ENCODE measurements at places on chromosomes 6 and 20.

DNA sequence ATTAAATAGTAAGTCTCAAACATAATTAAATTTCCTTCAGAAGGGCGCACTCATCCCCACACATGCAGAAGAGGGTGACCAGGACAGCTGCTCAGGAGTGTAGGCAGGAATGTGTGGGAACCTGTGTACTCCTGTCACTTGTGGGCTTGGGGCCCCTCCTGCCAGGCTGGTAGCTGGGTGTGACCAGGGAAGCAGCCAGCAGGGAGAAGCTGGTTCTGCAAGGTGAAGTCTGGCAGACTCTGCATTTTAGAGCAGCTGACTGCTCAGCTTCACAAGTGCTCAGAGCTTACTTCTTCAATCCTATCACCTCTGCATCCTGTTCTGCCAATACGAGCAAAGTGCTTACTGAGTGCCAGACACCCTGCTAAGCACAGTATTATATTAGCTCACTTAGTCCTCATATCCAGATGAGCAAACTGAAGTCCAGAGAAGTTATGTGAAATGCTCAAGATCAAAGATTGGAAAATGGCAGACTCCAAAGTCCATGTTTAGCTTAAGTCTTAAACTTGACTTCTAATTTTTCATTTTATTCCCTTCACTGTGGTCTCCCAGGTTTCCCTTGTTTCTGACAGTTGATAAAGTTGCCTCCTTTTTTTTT lies 27.9 kb downstream of the ELMO2 start:
- DNase-seq: no peak

GRCh38 chr20:47934761-47935160 lies 149.5 kb upstream of the SULF2 start:
- no peak for DNase-seq

- no peak for DNase-seq
These were observed 59.6 kb upstream of the ESR1 start for GRCh38 chr6:151747896-151748295.

DNA sequence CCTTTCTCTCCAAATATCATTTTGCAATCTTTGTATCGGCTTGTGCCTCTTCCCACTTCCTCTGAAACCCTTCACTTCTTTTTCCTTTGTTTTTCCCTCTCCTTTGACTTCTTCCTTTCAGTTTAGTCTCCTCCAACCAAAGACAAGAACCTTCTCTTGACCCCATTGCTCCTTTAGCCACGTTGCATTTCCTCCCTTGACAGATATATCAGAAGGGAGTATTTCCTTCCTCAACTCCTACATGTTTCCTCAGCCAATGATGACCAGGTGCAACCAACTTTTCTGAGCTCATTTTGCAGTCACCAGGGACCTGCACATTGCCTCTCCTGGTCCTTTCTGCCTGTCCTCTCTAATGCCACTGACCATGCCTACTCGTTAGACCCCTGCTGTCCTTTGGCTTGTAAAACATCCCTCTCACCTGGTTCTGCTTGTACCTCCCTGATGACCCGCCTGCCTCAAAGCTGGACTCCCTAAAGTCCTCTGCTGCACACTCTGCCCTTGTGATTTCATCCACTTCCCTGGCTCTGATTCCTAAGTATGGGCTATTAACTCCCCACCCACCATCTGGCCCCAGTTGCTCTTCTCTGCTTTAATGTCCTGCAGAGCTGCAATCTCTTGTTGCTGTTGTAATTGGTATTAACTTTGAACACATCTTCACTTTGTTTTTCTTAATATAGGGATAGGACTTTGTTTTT lies 27.4 kb downstream of the SLC22A16 start:
- DNase-seq: no peak

- DNase-seq: no peak
These were observed 213.3 kb downstream of the AKAP7 start for GRCh38 chr6:131348572-131348971.

DNA sequence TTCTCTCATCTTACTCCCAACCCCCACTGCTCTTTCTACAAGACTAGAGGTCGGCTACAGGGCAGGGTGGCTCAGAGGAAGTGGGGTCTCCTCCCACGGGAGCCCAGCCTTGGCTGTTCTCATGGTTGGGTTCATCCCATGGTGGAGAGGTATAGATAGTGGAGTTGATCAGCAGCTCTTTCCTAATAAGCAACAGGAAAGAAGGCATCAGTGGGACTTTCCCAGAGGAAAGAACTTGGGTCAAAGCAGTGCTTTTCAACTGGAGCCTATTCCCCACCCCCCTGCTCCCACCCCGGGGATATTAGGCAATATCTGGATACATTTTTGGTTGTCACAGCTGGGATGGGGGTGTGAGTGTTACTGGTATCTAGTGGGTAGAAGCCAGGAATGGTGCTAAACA lies 200.9 kb downstream of the NFATC2 start:
- peak; percentile 37 for DNase-seq

- no peak for DNase-seq
These were observed 703.4 kb downstream of the EPHA7 start for GRCh38 chr6:92715991-92716390.

DNA sequence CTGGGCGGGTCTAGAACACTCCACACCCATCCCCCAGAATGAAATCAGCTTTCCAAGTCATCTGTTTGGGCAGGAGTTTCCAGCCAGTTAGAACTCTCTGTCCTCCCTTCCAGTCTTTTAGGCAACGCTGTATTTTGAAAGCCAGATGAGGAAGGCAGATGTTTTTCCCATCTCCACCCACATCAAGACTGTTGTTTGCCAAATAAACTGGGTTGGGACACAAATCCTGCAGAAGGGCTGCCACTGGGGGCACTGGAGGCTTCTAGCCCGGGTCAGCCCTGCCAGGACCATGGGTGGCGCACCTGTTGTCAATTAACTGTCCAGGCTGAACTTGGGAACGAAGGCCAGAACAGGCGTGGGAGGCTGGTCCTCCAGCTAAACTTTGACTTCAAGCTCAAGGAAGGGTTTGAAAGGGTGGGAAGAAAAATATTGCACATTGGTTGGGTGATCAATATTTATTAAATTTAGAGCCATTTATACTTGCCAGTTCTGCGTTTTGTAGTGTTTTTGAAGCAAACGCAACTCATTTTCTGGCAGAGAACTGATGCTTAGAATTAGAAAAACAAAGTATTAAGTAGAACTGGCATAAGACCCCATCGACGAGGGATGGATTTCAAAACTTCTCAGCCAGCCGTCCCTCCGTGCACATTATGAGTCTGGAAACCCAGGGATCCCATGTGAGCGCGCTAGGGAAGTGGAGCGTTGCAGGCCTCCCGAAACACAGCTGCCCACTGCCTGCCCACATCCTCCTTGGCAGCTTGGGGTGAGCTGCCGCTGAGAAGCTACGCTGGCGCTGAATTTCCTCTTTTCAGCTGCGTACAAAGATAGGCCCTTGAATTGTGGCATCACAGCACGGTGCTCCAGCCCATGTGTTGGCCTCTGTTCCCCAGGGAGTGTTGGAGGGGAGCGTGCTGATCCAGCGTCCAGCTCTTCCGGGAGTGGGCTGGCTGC lies 297.4 kb downstream of the QKI start:
- peak; percentile 93 for DNase-seq

- DNase-seq: peak; percentile 78
These were observed 695 bp upstream of the TGIF2 start for GRCh38 chr20:36572701-36573102.

DNA sequence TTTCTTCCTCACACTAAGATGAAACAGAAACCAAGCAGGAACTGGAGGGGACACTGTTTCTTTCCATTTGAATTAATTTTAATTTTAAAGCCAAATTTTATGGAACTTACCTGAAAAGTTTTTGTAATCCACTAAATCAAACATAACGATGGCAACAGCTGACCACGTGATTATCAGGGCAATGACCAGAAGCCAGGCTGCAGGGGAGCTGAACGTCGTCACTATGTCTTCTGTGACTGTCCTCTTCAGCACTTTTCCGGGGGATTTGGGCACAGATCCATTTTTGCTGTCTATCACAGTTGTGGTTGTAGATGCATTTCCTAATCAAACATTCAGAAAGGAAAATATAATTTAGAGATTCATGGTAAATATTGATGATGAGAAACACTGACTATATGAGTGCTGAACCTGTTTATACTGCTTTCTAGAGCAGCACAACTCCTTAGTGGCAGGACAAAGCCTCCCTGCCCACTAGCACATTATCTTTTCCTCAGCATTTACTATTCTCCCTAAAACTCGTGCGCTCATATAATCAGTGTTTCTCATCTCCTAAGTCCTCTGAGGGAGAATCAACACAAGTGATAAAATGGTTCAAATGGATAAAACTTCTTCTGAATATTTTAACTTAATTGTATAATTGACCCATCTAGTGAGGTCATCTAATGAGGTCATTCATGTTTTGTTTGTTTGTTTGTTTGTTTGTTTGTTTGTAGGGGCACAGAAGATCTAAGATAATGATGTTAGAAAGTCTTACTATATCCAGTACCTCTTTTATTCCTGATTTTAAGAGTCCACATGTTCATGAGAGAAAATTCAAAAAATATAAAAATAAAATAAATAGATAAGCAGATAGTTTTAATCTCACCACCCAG lies 65.7 kb downstream of the TRDN start:
- DNase-seq: no peak

DNA sequence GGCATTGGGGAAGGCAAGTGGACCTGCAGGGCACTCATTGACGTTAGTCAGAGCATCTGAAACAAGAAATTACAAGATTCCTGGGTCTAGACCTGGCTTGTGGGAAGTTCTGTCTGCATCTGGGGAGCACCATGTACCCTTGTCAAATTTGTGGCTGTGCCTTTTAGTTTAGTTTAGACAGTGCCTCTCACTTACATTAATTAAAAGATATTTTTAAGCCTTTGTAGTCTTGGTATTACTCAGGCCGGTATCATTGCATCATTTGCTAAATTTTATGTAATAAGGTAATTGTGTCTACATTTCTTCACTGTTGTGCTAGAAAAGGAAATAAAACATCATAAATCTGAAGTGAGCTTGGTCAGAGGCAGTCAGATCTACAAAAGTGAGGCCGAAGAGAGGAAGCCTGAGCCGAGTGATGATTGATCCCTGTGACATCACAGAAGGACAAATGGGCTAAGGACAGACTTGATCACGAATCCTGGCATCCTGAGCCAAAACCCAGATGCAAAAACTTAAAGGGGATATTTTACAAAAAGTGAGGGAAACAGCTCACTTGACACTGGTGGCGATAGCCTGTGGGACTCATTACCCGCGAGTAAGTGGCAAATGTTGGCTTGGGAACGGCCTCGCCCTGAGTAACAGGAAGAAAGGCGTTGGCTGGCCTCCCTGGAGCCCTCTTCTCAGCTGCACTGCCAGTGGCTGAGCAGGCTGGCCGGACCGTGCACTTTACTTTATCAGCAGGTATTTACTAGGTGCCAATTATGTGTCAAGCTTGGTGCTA lies 106.5 kb downstream of the TCP11 start:
- peak; percentile 71 for DNase-seq

DNA sequence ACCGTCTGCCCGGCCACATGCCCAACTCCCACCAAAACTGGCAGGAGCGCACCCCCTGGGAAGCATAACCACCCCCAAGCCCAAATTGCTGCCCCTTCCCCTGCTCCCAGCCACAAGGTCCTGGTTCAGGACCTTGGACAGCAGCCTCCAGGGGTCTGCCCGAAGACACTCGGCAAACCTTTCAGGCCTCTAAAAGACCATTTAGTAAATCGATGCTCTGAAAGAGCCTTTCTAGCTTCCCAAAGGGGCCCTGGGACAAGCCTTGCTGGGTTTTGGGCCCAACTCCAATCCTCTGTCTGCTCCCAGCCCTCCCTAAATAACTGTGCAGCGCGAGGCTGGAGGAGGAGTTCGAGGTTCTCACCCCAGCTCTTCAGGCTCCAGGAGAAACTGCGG lies 30.5 kb downstream of the GRM4 start:
- peak; percentile 35 for DNase-seq
